ENCODE measurements at places on chromosomes 13 and 19. TPM values are rescaled to one million over a fixed set of nuclear protein-coding genes. Genes with fewer than 3 reads are reported as not detected.

GRCh38 chr19:28130066-28130511 lies 1082.9 kb downstream of the UQCRFS1 start:
- DNase-seq = no peak

DNA sequence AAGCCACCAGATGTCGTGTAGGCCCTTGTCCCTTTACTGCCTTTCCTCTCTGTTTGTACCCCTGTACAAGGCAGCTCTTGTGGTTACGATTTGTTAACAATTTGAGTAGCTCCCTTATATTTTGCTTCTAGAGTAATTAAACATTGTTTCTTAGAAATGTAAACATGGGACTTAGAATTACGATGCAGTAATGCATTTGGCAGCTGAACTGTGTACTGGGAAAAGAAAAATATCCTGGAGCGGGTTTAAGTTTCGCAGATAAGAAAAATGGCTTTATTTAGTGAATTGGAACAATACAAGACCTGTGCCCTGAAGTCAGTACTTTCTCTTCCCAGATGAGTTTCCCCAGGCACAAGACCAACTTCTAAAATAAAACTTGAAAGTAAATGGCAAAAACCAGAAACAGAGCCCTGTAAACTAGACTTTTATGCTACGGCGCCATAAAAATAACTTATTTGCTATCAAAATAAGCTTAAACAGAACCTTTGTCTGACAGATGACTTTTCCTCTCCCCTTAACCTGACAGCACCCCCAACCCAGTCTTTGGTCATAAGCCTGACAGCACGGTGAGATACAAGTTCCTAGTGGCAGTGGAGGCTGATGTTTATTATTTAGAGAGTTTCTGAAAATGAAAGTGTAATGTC lies 63.0 kb downstream of the LRCH1 start:
- peak; percentile 65 for DNase-seq

DNA sequence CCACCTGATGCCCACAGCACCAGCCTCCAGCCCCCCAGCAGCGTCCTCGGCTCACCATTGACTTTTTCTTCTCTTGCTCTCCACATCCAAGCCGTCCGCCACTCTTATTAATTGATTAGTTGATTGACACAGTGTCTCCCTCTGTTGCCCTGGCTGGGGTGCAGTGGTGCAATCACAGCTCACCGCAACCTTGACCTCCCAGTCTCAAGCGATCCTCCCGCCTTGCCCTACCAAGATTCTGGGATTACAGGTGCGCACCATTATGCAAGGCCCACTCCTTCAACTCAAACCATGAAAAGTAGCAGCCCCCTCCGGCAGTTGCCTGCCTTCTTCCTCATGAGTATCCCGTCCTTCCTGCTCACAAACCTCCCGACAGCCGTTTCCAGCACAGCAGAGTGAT lies 921 bp upstream of the TEX29 start:
- no peak for DNase-seq

The NUFIP1 gene
- polyA plus RNA-seq = 11.3 TPM
